Stimulated activated CD8-positive, alpha-beta memory T cell treated with anti-CD3 and anti-CD28 coated beads, Interleukin-12 subunit alpha, Interleukin-12 subunit beta, amount 100 ng/mL, for 4 hours (primary cell): ENCODE measurements at places on chromosomes 16 and 17.

DNA sequence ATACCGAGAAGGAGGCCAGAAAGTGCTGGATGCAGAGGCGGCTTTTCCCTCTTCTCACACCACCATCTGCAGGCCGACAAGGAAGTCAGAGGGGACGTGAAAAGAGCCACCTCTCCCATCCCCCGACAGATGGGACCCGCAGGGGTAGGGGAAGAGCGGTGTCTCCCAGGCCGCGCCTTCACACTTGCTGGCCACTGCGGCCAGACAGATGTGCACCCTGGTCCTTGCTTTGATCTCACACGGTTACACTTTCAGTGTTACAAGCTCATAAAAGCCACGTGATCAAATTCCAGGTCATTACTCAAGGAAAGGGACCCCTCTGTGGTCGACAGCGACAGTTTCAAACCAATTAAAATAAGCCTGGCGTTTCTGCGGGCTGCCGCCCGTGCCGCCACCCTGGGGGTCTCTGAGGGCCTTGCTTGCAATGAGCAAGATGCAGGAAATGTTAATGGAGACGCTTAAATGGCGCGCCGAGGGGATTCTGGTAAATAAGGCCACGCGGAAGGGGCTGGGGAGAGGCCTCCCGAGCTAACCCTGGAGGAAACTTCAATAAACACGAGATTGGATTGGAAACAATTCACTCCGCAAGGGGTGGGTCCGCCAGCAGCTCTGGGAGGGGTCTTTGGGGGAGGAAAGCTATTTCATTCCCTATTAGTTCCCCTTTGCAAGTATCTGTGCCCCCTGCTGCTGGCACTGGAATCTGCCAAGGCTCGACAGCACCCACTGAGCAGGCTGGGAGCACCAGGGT is 240.9 kb downstream of the ENGASE start:
- DNase-seq: no peak

DNA sequence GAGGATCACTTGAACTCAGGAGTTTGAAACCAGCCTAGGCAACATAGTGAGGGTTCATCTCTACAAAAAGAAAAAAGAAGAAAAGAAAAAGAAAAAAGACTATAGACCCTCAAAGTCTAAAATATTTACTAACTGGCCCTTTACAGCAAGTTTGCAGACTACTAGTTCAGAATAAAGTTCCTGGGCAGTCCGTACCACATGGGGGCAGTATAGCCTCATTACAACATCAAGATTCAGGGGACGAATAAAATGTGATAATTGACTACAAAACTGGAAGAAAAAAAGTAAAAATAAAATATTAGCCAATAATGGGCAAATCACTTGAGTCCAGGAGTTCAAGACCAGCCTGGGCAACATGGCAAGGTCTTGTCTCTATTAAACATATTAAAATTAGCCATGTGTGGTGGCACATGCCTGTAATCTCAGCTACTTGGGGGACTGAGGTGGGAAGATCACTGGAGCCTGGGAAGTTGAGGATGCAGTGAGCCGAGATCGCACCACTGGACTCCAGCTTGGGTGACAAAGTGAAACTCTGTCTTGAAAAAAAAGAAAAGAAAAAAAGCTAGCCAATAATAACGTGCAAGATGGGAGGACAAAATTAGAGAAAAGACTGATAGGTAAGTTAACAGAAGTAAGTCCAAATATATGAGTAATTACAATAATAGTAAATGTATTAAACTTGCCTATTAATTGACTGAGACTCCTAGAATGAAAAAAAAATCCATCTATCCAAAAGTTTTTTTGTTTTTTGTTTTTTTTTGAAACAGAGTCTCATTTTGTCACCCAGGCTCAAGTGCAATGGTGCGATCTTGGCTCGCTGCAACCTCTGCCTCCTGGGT is 129.4 kb upstream of the SEC14L1 start:
- DNase-seq: no peak

DNA sequence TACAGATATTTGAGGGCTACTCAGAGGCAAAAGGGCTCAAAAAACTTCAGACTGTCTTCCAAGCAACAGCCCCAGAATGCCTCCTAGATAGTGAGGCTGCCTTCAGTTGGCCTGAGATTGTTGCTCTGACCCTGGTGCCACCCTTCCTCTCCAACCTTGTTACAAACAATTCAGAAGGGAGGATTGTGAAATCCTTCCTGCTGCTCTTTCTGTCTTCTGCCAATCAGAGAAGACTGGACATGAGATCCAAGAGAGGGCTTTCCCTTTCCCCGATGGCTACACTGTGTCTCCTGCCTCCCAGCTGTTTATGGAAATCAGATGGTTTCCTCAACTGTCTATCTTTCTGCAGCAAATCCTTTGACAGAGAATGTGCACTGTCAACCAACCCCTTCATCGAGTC is 419.9 kb downstream of the CDH13 start:
- DNase-seq: no peak

DNA sequence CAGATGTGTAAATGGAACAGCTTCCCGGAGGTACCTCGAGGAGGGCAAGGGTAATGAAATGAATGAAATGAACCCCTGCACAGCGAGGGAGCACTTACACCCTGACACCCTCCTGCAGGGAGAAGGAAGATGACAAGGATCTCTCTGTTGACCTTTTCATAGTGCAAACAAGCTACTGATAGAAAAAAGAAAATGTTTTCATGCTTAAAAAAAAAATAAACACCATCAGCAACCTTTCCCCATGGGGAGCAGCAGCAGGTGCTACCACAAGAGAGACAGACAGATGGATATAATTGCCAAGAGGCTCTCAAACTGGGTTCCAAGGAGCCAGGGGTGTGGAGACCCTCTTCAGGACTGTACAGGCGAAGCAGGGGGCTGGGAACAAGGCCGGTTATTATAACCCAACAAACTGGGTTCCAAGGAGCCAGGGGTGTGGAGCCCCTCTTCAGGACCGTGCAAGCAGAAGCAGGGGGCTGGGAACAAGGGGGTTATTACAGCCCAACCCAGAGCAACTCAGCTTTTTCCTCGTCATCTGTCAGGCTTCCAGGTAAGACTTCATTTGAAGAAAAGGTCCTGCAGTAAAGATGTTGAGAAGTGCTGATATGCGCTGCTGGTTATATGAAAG is 718 bp upstream of the RPH3AL start:
- DNase-seq: no peak

DNA sequence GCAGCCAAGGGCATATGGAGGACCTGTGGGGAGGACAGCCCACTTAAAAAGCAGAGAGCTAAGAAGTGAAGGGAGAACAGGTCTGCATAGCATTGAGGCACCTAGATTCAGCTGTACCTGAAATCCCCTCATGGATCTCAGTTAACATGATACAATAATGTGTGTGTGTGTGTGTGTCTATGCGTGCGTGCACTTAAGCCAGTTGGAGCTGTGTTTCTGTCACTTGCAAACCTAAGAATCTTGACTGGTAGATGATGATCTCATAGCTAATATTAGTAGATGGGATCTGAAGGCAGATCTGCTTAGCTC is 1.7 kb upstream of the ITPRIPL2 start:
- DNase-seq: no peak

DNA sequence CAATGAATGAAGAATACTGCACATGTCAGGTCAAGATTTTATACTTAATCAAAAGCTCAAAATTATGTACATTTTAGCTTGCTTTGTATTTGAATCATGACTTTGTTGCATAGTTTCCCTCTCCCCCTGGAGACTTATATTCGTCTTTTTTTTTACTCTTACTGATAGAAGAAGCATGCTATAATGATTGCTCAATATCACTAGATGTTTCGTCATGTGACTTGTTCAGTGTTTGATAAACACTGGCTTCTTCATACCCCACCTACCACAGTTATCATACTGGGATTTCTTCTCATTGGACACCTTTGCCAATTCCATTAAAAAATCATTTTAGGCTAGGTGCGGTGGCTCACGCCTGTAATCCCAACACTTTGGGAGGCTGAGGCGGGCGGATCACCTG is 148.7 kb downstream of the FTO start:
- no peak for DNase-seq
